NCI-H446 (cell line): ENCODE measurements at places on chromosomes 12 and 14.
A peak's percentile ranks its signal among the peaks of the same experiment; 100 is the strongest.

DNA sequence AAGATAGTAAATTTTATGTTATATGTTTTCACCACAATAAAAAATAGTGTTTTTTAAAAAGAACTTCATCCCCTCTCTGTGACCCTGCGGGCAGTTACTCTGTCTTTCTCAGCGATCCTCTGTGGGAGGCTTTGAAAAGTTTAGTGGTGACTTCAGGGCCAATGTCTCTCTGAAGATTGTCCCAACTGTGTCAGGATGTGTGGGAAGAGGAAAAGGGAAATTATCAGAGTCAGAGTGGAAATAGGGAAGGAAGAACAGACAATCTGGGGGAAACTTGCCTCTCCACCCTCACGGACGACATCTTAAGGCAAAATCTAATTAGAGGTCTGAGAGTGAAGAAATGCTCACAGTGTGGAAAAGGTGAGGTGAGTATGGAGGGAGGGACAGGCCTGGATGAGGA, 3.5 kb upstream of the OR10P1 start:
- no peak for DNase-seq

GRCh38 chr12:115259968-115260747, 576.2 kb upstream of the TBX3 start:
- no peak for DNase-seq

- no peak for DNase-seq
Measured at GRCh38 chr12:108043750-108044533, 85.1 kb upstream of the WSCD2 start.

- DNase-seq, result peak; percentile 41
Measured at GRCh38 chr14:58705066-58705465, 67.3 kb downstream of the DACT1 start.

- DNase-seq, result no peak
Measured at GRCh38 chr14:100657780-100658179, 68.9 kb upstream of the DLK1 start.

DNA sequence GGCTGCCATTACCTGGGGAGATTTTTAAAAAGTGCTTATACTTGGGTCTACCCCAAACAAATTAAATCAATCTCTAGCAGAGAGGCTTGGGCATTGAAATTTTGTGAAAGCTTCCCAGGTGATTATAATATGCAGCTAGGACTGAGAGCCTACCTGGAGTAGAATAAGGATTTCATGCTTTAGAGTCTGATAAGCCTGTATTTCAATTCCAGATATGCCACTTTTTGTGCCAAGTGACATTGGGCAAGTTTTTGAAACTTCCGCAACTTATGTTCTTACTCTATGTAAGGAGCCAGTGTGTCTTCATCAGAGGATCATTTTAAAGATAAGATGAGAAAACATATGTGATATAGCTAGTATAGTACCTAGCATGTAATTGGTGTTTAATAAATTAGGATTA, 159.8 kb upstream of the LRIG3 start:
- no peak for DNase-seq
